ENCODE measurements at places on chromosomes 6 and 20. TPM values are rescaled to one million over a fixed set of nuclear protein-coding genes. Genes with fewer than 3 reads are reported as not detected.

Gene SLC17A3
- polyA plus RNA-seq, result not detected

Gene GNMT
- polyA plus RNA-seq, result 0.30 TPM

Gene DSP
- not detected for polyA plus RNA-seq

Gene SLC32A1
- 40.0 TPM for polyA plus RNA-seq

Gene PLN
- polyA plus RNA-seq, result not detected

Gene SEMG1
- not detected for polyA plus RNA-seq

Gene ARFGEF3
- 4.5 TPM for polyA plus RNA-seq
